T-cell (primary cell): ENCODE measurements at places on chromosomes 6 and 20. TPM values are rescaled to one million over a fixed set of nuclear protein-coding genes. Genes with fewer than 3 reads are reported as not detected.

GRCh38 chr6:155245831-155246230 is 18.0 kb upstream of the CLDN20 start:
- no peak overlapping the region for H3K27ac ChIP-seq
- H3K4me3 ChIP-seq: no peak overlapping the region
- H3K4me1 ChIP-seq: no peaks in the 10 kb centered on the region
- no peaks in the 10 kb centered on the region for H3K27me3 ChIP-seq
- peaks cover 4% of the 10 kb centered on the region for H3K36me3 ChIP-seq

GRCh38 chr20:61556673-61557072 is 304.6 kb downstream of the CDH4 start:
- no peak overlapping the region for H3K4me3 ChIP-seq
- H3K27me3 ChIP-seq: no peaks in the 10 kb centered on the region
- no peak overlapping the region for H3K27ac ChIP-seq

The TBX18 gene
- not detected for total RNA-seq

The OVOL2 gene
- not detected for total RNA-seq

The GPX5 gene
- not detected for total RNA-seq
